ENCODE measurements at places on chromosomes 16 and 17.

- no peak for DNase-seq
These were observed 170.3 kb downstream of the FOXL1 start for GRCh38 chr16:86748652-86749051.

DNA sequence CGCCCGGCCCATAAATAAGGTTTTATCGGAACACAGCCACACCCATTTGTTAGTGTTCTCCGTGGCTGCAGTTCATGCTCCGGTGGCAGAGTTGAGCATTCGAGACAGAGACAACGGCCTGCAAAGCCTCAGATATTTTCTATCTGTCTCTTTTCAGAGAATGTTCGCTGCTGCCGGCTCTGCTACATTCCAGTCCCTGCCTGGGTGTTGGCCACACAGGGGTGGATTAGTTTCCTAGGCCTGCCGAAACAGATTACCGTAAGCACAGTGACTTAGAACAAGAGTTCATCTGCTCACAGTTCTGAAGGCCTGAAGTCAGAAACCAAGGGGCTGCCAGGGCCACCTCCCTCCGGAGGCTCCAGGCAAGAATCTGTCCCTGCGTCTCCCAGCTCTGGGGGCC lies 19.1 kb upstream of the GSG1L start:
- no peak for DNase-seq

- DNase-seq, result no peak
These were observed 23.2 kb downstream of the METTL9 start for GRCh38 chr16:21622545-21622944.

DNA sequence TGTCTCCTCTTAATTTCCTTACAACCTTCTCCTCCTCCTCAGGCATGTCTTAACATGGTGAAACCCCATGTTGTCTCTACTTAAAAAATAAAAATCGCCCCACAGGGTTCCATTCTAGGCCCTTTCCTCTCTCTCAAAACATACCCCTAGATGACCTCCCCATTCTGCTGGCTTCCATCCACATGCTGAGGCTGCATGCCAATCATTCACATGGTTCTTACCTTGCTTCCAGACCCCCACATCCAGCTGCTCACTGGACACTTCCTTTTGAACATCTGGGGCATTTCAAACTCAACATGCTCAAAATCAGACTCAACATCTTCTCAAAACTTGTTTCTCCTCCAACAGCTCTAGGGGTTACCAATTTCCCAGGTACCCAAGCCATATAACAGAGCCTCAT lies 12.4 kb upstream of the CTCF start:
- DNase-seq, result no peak

DNA sequence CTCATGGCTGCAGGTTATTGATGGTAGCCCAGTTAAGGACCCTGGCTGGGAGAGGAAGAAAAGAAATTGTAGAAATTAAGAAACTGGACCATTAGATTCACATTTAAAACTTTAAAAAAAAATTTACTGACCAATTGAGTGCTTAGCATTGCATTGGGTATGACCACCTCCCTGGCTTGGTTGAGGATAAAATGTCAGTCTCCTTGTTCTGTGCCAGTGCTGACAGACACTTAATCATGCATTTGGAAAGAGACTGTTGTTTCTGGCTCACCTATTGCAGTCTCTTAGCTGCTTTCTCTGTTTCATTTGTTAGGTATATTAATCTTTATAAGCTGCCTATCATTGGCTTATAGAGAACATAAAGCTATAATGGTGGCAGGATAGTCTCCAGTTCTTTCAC lies 1.7 kb downstream of the MYH1 start:
- no peak for DNase-seq

Data from right forelimb (tissue), 1 donor.